ENCODE measurements at places on chromosomes 4 and X.

- DNase-seq: no peak
Observed at GRCh38 chr4:150799207-150799606, 215.9 kb downstream of the LRBA start.

GRCh38 chr4:68288393-68288740, 42.9 kb upstream of the TMPRSS11B start:
- no peak for DNase-seq

GRCh38 chrX:108699368-108699767, 37.0 kb downstream of the IRS4 start:
- no peak for DNase-seq

GRCh38 chr4:104524591-104524990, 29.9 kb upstream of the CXXC4 start:
- DNase-seq: no peak

DNA sequence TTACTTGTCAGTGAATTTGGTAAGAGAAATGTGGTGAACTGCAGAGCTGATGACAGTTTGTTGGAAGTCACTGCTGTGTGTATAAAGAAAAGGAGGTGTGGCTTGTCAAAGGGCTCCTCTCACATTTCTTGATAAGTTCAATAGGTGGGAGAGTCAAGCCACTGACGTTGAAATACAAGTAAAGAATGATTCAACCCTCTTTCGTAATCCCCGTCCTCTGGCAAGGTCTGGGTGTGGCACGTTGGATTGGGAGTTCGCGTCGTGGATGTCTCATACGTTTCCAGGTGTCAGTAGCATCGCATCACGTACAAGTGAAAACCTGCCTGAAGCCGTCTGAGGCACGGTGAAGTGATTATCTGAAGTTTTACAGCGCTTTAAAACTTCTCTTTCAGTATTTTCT, 76.4 kb downstream of the EGF start:
- DNase-seq: no peak

DNA sequence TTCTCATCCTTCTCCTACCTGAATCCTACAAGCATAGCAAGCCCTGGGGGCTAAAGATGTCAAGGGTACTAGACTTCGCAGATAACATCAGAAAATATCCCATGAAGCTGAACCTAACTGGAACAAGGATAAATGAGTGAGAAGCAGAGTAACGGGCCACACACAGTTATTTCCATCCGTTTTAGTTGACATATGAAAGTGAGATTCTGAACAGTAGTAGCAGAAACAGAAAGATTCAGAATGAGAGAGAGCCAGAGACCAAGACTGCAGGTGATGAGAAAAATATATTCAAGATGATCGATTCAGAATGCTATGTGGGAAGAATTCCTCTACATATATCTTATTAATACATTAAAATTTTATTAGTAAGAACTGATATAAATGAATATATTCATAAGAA, 165.1 kb downstream of the TSPAN5 start:
- DNase-seq: no peak

DNA sequence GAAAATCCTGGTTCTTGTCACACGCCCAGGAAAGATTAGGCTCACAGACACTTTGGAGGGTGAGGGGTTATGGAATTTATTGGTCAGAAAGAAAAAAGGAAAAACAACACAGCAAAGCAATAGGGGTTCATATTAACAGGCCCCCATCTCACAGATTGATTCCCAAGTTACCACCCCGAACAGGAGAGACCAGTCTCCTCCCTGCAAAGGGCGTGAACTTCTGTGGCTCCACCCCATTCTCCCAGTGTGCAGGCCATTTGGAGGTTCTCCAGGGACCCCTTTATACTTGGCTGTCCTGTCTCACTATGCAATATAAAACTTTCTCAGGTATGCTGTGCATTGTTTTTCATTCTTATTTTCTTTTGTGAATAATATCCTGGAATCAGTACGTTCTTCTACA, 7.4 kb downstream of the FGF2 start:
- no peak for DNase-seq

DNA sequence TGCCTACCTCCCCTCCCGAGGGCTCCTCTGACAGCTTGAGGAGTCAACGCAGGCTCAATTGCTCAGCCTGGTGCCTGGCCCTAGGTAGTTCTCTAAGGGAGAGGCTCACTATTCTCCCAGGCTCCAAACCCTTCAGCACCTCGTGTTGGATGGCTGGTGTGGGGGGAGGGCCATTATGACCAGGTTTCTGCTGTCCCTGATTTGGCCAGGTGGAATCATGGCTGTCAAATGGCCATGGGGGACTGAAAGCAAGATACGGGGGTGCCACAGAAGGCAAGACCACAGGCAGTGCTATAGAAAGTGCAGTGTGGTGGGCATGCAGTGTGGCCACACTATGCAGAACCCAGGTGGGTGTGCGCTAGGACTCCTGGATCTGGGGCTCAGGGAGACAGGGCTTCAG, 9.5 kb downstream of the PNMA6F start:
- no peak for DNase-seq

DNA sequence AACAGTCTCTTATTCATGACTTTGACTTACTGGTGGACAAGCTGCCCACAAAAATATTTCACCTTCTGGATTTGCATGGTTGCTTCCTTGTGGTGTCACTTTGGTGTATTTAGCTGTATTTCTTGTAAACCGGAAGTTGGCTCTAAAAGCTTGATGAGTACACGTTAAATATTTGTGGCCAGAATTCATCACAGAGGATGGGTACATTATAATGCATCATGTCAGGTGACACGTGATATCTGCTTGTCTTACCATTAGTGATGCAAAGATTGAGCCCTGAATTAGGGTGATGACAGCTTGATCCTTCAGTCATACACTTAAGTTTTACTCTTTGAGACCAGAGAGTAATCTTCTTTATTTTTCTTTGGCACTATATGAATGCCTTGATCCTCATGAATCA, 188.3 kb upstream of the RPS6KA3 start:
- DNase-seq: no peak

DNA sequence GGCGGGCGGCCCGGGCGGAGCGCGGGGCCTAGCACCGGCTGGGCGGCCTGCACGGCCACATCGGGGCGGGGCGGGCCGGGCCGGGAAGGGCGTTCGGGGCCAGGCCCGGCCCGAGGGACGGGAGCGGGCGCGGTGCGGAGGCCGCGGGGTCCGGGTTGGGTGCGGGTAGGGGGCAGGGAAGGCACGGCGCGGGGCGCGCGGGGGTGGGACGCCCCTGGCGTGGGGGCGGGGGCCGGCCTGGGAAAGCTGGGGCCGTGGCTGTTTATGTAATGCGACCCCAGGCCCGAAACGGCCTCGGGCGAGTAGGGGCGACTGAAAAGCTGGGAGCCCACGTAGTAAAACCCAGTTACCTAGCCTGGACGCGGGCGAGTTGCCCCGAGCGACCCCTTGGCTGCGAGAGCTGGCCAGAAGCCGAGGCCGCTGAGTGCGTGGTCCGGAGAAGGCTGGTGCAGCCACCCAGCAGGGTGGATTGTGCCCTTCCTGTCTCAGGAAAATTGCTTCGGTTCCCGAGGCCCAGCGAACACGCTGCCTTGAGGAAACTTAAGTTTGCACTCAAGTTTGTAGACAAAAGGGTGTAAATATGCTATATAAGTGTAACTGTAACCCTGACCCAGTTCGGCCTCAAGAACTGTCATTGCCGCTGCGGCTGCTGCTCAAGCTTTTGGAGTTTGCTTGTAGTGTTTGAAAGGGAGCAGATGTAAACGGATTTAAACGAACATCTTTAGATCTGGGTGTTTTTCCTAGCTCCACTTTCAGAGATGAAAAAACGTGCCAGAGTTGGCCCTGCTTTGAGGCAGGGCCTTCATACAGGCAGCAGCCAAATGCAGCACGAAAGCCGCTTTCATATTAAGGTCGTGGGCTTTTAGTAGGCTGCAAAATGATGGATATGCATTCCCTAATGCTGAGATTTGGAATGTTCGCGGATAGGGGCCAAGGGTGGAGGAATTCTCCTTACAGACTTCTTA, 674 bp downstream of the SEC24B start:
- DNase-seq: peak; percentile 12

DNA sequence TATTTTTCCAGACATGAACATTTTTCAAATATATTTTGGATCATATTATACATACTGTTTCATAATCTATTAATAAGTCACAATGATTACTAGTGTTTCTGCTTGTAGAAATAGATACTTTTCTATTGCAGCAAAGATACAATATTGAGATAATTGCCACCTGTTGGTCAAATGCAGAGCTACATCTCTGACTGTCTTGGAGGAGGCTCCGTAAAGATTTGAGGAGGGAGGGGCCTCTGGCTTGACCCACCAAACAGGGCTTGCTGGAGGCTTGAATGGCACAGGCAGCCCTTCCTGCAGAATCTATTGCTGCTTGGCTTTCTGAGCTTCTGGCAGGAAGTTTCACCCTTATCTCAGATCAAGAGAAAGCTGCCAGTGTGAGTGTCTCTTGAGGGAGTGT, 99.3 kb upstream of the ARMCX2 start:
- no peak for DNase-seq

- DNase-seq: no peak
Observed at GRCh38 chrX:74242484-74243138, 61.4 kb upstream of the ZCCHC13 start.

DNA sequence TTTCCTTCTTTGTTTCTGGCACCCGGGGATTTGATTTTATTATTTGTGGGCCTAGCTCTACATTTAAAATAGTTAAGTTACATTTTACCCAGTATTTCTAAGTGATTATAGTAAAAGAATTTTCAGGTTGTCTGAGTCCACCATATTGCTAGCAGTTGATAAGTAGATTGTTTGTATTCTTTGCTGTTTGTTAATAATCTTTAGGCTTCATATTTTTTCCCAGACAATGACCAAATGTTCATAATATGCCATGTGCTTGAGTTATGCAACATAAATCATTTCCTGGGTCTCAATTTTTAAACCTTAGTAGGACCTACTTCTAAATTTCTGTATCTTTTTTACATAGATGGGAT, 127.3 kb downstream of the PHKA2 start:
- DNase-seq: no peak

GRCh38 chr4:52550186-52550585, 108.9 kb downstream of the USP46 start:
- no peak for DNase-seq

DNA sequence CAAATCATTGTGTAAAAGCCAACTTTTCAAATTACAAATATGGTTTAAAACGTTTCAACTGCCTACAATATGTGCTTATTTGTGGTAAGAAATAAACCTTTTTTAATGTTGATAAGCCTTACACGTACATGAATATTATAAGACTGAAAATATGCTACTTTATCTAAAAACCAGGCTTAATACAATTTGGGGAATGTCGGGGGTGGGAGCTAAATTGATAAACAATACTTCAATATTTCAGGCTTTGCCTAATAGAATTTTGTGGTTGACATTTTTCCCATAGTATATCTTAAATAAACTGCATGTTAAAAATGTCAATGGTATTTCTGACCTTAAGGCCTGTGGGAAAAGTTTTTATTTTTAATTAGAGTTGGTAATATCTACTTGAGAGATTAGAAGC, 69.8 kb upstream of the SLIT2 start:
- no peak for DNase-seq

GRCh38 chr4:8894424-8894816, 22.8 kb upstream of the HMX1 start:
- no peak for DNase-seq

- no peak for DNase-seq
Observed at GRCh38 chr4:123380728-123381716, 15.6 kb upstream of the SPRY1 start.

DNA sequence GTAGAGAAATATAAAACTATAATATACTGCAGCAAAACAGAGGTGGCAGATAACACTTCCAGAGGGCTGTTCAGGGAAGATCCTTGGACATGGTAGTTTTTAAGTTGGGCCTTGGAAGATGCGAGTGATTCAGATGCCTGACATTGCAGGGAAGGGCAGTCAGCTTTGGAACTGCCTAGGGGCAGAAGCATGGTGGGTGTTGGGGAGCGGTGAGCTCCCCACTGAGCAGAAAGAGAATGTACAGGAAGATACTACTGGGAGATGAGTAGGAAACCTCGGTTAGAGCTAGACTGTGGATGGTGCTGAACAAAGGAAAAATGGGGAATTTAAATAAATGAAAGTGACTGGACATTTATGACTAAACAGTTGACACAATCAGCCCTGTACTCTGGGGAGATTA, 24.9 kb upstream of the SEC24B start:
- DNase-seq: no peak

GRCh38 chrX:97021680-97022079, 138.0 kb downstream of the RPA4 start:
- DNase-seq: no peak

- no peak for DNase-seq
Observed at GRCh38 chr4:145494666-145495270, 13.1 kb downstream of the SMAD1 start.

DNA sequence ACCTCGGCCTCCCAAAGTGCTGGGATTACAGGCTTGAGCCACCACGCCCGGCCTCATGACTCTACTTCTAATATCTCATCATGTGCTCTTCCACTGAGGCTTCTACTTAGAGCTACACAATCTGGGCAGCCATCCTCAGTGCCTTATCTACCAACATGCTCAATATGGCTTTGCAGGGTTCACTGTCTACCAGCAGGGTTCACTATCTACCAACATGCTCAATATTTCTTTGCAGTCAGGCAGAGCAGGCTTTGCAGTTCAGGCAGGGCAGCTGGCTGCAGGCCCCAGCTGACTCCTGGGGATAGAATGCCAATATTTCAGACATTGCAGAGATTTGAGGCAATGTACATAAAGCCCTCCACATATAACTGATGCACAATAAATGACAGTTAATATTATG, 47.5 kb downstream of the PKD2 start:
- DNase-seq: no peak

- no peak for DNase-seq
Observed at GRCh38 chr4:124426279-124426678, 286.3 kb downstream of the ANKRD50 start.

DNA sequence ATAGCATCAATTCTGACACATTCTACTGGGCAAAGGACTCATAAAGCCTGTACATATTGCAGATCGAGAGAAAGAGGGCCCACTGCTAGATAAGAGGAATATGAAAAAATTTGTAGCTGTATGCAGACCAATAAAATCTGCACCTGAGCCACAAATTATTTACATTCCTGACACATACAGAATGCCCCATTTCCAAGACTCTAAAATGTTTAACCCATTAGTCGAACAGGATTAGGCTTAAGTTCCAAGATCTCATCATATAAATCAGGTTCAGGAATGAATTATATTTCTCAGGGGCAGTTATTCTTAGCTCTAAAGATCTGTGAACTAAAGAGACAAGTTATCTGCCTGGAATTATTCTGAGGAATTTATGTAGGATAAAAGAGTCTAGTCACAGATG, 1615.8 kb downstream of the ARAP2 start:
- DNase-seq: no peak

Data from activated CD4-positive, CD25-positive, alpha-beta regulatory T cell (primary cell).